ENCODE measurements at places on chromosomes 5 and 9.

GRCh38 chr9:36864491-36865410 lies 169.3 kb downstream of the PAX5 start:
- DNase-seq, result no peak

- no peak for DNase-seq
Observed at GRCh38 chr5:2669913-2670312, 81.6 kb downstream of the IRX2 start.

DNA sequence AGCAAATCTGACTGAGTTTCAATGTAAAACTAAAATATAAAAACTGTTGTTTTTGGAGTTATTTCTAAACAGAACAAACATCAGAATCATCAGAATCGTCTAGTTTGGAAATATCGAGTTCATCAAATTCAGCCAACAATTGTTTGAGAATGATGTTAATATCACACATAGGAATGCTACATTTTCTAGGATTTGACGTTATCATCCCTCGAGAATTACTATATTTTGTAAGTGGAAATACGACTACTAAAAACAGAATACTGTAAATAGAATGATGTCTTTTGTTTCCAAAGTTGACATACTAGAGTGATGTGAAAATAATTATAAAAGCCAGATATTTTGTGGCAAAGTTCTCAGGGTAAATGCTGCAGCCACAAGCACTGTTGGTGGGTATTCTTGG lies 805.9 kb downstream of the TLE1 start:
- DNase-seq, result no peak

DNA sequence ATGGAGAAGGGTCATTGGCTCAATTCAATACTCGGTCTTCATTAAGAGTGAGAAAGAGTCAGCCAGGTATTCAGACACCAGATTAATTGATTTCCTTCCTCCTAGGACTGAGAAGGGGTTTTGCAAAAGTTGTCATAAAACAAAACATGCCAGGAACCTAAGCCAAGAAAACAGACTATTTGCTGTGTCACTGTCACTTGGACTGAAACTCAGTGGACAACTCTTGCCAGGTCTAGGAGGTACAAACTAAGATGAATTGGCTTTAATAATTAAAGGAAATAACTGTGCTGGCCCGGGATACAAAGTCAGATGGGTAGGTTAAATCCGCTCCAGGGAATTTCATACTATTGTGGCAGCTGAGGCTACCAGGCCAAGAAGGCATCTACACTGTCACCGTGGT lies 71.1 kb upstream of the TBC1D9B start:
- no peak for DNase-seq

GRCh38 chr5:77876862-77877502 lies 100.8 kb upstream of the TBCA start:
- no peak for DNase-seq

DNA sequence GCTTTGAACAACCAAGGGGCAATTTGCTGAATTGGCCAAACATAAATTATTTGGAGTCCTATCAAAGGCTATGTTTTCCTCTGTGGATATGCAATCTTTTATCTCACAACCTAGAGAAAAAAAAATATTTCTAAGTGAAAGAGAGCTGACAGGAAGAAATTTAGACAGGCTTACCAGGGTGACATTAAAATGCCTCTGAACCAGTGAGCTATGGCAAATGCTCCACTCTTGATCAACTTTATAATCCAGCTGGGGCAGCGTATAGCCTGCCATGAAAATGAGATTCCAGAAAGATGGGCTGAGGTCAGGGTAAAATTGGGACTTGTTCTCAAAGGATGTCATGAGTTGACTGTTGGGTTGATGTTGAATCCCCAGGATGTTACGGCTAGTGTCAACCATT lies 399.3 kb upstream of the TRPC7 start:
- DNase-seq, result no peak

DNA sequence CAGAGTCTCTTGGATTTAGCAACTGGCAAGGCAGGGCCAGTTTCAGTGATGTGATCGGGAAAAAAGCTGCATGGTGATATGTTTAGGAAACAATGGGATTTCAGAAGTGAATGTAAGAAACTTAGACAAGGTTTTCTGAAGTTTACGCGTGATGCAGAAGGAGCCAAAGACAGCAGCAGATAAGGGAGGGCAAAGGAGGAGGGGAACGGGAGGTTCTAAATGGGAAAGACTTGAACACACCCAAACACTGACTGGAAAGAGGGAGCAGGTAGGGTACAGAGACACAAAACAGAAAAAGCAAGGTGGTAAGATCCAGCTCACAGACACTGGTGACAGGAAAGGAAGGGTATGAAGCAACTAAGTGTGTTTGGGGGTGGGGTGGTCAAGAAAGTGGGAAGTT lies 115.4 kb downstream of the EPB41L4A start:
- no peak for DNase-seq

DNA sequence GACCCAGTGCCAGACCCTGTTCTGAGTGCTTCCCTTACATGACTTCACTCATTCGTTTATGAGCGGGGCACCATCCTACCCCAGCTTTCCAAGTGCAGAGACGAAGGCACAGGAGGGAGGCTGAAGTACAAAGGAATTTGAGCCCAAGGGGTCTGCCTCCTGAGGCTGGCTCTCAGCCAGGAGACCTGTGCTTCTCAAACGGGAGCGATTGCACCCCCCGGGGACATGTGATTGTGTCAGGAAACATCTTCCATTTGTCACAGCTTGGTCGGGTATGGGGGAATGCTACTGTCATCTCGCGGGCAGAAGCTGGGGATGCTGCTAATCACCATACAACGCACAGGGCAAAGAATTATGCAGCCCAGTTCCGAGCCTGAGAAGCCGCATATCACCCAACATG lies 23.9 kb downstream of the ADCY2 start:
- no peak for DNase-seq

GRCh38 chr9:84609779-84610178 lies 59.8 kb upstream of the NTRK2 start:
- DNase-seq, result no peak

- DNase-seq, result no peak
Observed at GRCh38 chr5:14681236-14681752, 16.8 kb downstream of the OTULIN start.

GRCh38 chr5:94240596-94240992 lies 377.8 kb downstream of the KIAA0825 start:
- peak; percentile 20 for DNase-seq

- peak; percentile 75 for DNase-seq
Observed at GRCh38 chr5:132410451-132411303, 41.2 kb downstream of the SLC22A5 start.

DNA sequence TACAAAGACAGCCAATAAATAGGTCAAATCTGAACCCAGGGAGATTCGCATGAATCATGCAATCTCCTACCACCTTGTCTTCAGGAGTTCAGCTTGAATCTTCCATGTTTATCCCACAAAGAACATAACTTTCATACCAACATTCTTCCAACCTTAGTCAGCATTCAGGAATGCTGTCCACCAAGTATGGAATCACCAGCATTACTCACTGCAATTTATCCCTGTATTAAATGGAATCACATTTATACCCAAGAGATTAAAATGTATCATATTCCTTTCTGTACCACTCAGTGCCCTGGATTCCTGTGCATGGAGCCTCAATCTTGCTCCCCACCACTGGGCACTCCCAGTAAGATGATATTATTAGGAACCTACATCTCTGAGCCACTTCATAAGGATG lies 162.6 kb downstream of the GLIS3 start:
- DNase-seq, result peak; percentile 96

- DNase-seq, result no peak
Observed at GRCh38 chr5:39455645-39456044, 30.9 kb upstream of the DAB2 start.

DNA sequence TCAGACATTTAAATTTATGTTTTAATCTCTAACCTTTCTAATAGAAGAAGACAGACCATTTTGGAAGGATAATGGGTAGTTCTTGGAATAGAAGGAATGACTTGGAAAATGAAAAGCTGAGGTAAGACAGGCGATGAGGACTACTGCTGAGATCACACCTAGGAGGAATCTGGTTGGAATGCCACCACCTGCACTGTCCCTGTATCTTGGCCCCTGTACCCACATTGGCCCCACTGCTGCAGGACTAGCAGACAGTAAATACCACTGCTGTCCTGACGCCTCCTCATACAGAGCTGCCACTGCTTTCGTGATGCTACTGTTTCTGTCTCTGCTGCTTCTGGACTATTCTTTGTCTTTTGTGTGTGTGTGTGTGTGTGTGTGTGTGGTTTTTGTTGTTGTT lies 359.8 kb downstream of the TMEM232 start:
- DNase-seq, result no peak

GRCh38 chr5:173287086-173287485 lies 41.1 kb downstream of the STC2 start:
- no peak for DNase-seq

GRCh38 chr5:149827086-149827485 lies 97.0 kb downstream of the PPARGC1B start:
- DNase-seq, result no peak

DNA sequence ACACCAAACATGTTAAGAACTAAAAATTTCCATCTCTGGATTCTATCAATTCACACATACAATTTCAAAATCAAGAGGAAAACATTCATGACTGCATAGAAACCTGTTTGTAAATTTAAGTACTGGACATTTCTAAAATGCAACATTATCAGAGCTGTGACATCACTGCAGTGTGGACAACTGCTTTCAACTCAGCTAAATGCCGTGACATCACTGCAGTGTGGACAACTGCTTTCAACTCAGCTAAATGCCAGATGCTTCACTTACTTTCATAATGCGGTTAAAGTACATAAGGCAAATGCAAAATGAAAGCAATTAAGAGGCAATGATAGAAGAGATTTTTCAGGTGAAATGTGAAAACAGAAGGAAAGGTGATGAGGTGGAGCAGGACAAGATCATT lies 161.5 kb downstream of the ARL15 start:
- peak; percentile 17 for DNase-seq

DNA sequence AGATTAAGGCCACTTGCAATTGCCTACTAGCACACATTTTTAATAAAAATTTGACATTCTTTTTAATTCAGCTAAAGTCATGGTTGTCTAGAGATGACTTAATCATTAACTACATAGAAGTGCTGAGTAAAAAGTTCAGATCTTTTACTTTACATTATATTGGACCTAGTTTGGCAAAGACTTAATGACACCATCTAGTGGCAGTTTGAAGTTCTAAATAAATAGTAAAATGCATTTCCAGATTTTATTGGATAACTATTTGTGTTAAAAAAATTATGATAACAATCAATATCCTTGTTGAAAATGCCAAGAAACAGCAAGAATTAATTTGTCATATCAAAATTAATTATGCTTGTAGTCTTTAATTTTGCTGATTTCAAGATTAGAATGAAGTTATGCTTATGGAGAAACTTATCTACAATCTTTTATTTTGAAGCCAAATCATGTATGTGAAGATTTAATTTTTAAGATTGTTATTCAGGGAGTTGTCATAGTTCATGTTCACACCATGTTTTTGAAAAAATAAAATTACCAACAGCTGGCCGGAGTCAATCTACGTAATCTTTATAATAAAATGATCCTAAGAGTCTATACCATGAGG lies 69.6 kb upstream of the PJA2 start:
- peak; percentile 56 for DNase-seq

DNA sequence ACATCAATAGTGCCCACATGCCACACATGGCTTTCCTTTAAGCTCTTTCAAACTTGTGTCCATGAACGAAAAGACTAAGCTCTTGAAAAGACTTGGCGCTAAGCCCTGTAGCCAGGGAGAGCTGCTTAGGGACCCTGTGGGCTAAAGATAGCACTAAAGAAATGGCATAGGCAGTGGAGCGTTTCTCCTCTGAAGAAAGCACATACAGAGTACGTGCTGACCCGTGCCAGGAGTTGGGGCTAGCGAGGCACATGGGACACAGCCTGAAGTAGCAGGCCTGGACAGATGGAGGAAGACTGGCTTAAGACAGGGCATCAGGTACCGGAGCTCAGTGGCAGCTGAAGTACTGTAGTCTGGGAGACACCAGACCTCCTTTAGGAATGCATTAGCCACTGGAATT lies 39.7 kb downstream of the ADGRV1 start:
- no peak for DNase-seq

- peak; percentile 66 for DNase-seq
Observed at GRCh38 chr9:92737216-92737606, 27.4 kb downstream of the BICD2 start.

- DNase-seq, result peak; percentile 78
Observed at GRCh38 chr9:25677301-25678146, 720 bp downstream of the TUSC1 start.

DNA sequence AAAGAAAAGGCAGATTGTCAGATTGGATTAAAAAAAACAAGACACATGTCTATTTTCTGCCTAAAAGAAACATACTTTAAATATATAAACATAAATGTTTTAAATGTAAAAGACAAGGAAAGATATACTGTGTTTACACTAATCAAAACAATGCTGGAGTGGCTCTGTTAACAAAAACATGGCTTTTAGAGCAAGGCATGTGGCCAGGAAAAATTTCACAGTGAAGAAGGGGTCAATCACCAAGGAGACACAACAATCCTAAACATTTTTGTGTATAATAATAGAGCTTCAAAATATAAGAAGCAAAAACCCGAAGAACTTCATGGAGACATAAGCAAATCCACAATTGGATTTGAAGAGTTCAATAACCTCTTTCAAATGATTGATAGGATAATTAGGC lies 18.5 kb upstream of the GADD45G start:
- DNase-seq, result no peak

GRCh38 chr5:153360860-153361259 lies 129.6 kb upstream of the GRIA1 start:
- no peak for DNase-seq

DNA sequence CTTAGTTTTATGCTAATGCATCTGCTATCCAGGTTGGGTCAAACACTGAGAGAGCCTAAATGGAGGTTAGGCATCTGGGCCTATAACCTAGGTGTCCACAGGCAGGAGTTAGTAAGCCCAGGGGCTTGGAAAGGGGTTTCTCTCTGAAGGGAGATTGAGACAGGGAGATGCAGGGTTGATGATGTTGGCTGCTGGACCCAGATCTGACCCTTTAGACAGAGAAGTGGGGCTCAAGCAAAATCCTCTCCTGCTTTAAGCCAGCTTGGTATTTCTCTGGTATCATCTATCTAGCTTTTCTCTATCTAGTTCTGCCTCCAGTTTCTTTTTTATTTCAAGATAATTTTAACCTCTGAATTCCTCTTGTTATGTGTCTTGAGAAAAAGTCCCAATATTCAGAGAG lies 18.3 kb upstream of the ANKRD55 start:
- no peak for DNase-seq

GRCh38 chr9:134276453-134277245 lies 49.6 kb upstream of the RXRA start:
- no peak for DNase-seq

DNA sequence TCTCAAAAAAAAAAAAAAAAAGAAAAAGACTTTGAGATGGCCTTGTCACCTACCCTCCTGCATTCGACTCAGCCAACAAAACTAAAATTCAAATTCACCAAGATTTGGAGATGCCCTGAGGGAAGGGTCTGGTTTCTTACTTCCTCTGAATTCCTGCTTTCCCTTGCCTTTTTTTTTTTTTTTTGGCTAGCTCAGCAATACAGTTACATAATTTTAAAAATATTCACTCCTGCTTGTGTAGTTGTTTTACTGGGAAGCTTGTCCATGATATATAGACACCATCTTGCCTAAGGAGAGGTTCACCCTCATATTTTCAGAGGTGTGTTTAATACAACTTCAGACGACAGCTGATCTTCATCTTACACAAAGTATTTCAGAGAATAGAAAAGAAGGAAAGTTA lies 21.3 kb upstream of the SERINC5 start:
- no peak for DNase-seq

- DNase-seq, result no peak
Observed at GRCh38 chr5:137264041-137264440, 235.1 kb downstream of the SPOCK1 start.

Data from fibroblast of pulmonary artery (primary cell).